Activated CD8-positive, alpha-beta T cell treated with anti-CD3 and anti-CD28 coated beads for 36 hours (primary cell): ENCODE measurements at places on chromosomes 5 and 9. TPM values are rescaled to one million over a fixed set of nuclear protein-coding genes. Genes with fewer than 3 reads are reported as not detected.

Gene SNCAIP
- not detected for total RNA-seq

- no peak for DNase-seq
These were observed 7.7 kb upstream of the TMEFF1 start for GRCh38 chr9:100465274-100465673.

Gene SETD9
- 9.3 TPM for total RNA-seq

DNA sequence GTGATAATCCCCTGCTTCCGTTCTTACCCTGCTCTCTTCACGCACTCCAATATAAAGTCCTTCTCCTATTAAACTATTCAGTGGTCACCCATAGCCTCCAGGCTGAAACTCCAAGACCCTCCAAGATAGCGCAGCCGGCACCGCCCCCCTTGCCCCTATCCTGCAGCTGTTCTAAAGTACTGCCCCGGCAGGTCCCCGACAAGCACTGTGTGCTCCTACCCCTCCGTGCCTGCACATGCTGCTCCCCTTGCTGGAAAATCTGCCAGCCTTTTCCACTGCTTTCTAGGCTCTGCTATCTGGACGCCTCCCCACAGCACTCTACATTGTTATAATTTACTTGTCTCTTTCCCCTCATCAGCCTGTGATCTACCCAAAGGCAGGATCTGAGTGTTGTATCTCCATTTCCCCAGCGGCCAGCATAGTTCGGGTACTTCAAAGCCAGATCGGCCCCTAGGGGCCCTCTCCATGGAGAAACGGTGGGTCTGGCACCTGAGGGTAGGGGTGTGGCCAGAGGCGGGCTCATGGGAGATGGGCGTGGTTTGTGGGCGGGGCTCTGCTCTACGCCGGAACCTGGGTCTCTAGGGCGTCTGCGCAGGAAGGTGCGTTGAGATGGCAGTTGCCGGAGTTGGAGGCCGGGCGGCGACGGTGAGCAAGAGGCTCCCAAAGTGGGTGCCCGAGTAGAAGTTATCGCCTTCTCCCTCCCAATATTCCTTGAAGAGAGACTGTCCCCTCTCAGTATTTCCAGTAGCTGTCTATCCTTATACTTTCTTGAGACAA, 83.5 kb upstream of the RUSC2 start:
- DNase-seq = peak; percentile 63

Gene CD14
- 0.36 TPM for total RNA-seq

- no peak for DNase-seq
These were observed 188.2 kb downstream of the BNC2 start for GRCh38 chr9:16682273-16682672.

GRCh38 chr9:130891688-130892476, 4.7 kb downstream of the QRFP start:
- no peak for DNase-seq

Gene CDC20B
- total RNA-seq = not detected

DNA sequence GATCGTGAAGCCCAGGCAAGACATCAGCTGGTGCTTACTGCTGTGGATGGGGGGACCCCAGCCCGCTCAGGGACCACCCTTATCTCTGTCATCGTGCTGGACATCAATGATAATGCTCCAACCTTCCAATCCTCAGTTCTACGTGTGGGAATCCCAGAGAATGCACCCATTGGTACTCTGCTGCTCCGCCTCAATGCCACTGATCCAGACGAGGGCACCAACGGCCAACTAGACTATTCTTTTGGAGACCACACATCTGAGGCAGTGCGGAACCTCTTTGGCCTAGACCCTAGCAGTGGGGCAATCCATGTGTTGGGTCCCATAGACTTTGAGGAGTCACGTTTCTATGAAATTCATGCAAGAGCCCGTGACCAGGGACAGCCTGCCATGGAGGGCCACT, 960 bp downstream of the PCDHGC5 start:
- no peak for DNase-seq

DNA sequence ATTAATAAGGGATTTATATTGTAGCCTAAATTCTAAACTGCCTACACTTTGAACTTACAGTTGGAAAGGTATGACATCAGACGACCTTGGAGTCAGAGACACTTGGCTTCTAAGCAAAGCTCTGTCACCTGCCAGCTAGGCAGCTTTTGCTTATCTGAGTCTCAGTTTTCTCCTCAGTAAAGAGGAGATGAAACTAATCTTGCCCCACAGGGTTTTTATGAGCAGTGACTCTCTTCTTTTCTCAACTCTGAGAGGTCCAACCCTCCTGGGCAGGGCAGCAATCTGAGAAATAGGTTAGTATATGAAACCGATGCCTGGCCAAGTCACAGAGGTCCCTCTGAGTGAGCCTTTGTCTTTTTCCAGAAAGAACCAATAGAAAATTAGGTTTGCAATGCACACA, 53.9 kb downstream of the WDR36 start:
- no peak for DNase-seq
